Fibroblast of pulmonary artery (primary cell): ENCODE measurements at places on chromosomes 7 and 10.

GRCh38 chr7:16543456-16543855 is 16.8 kb downstream of the LRRC72 start:
- DNase-seq: no peak

DNA sequence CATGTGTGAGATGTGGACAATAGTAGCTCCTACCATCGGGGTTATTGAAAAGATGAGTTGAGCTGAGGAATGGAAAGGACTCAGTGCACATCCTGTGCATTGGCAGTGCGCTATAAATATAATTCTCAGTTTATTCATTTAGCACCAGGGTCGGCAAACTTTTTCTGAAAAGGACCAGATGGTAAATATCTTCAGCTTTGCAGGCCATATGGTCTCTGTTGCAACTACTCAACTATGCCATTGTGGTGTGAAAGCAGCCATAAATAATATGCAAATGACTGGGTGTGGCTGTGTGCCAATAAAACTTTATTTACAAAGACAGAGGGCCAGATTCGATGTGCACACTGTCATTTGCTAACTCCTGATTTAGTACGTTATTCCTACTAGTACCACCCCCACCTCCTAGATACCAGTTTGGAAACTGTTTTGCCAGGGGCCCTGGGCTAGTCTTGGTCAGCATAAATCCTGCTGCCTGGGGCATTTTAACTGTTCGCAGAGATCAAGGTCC is 422.9 kb upstream of the MKI67 start:
- DNase-seq: no peak

GRCh38 chr10:126904516-126904817 is 761 bp upstream of the DOCK1 start:
- no peak for DNase-seq

DNA sequence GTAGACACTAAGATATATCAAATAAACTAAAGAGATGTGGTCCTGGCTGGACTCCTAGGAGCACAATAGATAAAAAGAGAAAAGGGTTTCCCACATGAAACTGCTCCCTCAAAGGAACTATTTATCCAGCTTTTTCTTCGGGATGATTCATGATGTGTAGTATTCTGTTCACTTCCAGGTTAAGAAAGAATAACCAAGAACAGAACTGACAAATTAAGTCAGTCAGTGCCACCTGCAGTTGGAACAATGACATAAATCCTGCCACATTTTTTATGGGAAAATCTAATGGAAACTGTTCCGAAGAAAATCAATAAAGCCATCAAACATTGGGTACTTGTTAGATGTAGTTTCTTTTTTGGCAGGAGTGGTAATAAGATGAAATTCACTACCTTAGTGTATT is 87.1 kb downstream of the POLR1F start:
- peak; percentile 10 for DNase-seq

DNA sequence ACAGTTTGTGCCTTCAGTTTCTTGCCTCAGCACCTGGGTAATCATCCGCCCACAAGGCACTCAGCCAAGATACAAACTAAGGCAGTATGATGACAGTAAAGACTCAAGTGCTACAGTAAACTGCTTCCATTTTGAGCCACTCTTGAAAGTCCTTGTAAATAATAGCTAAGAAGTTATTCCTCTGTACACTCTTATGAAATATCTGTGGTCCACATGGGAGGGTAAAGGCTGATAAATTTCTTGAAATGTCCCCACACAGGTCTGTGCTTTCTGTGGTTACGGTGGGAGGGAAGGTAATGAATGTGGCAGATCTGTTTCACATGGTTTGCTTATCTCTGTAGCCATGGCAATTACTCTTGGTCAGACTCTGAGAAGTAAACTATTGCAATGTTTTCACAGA is 551.0 kb upstream of the ZWINT start:
- no peak for DNase-seq

GRCh38 chr10:78178940-78179339 is 145.3 kb downstream of the RPS24 start:
- DNase-seq: peak; percentile 33

DNA sequence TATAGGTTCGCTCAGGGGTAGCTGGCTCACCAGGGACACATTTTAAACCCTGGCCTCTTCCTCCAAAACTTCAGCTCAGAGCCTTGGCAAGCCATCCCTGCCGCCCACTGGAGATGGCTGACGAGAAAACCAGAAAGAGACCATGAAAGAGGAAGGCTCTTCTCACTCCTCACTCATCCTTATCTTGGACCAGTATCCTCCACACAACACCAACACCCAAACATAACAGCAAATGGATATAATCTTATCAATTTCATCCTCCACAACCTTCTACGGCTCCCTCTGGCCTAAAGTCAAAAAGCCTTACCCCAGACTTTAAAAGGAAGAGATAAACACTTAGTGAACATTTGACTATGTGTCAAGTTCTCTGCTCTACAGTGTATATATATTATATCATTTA is 26.9 kb downstream of the DLG5 start:
- no peak for DNase-seq

GRCh38 chr7:28243861-28244260 is 63.3 kb upstream of the JAZF1 start:
- DNase-seq: no peak

- DNase-seq: peak; percentile 4
These were observed 16.6 kb upstream of the CAMK1D start for GRCh38 chr10:12332572-12333379.

DNA sequence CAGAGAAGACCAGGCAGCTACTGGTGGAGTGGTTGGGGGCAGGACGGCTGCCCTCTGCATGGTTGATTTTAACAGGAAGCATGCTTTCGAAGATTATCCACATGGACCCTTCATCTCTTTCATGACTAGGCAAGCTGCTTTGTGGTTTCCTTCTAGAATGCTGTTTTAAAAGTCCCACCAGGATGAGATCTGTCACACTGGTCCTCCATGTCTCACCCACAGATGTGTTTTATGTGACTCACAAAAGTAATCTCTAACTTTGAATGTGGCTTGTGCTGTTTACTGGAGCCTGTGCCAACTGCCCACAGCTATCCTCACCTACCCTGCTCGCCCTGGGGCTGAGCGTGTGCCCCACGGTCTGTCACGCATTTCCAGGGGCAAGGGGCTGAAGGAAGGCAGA is 188.8 kb downstream of the GFRA1 start:
- DNase-seq: no peak

DNA sequence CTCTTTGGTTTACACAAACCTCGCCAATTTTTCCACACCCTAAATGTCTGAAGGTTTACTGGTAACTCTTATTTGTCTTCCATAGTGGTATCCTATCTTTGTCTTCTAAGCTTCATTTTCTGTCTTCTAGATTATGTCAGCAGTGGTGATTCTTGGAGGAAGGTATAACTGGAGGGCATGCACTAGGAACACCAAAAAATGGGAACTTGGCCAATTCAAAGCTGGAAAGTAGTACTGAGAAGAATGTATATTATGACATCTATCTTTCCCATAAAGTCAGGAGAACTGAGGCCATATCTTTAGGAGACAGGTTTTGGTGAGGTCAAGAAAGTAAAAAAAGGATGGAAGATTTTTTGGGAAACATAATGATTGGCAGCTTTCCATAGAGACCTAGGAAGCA is 113.3 kb downstream of the CPEB3 start:
- DNase-seq: peak; percentile 8

DNA sequence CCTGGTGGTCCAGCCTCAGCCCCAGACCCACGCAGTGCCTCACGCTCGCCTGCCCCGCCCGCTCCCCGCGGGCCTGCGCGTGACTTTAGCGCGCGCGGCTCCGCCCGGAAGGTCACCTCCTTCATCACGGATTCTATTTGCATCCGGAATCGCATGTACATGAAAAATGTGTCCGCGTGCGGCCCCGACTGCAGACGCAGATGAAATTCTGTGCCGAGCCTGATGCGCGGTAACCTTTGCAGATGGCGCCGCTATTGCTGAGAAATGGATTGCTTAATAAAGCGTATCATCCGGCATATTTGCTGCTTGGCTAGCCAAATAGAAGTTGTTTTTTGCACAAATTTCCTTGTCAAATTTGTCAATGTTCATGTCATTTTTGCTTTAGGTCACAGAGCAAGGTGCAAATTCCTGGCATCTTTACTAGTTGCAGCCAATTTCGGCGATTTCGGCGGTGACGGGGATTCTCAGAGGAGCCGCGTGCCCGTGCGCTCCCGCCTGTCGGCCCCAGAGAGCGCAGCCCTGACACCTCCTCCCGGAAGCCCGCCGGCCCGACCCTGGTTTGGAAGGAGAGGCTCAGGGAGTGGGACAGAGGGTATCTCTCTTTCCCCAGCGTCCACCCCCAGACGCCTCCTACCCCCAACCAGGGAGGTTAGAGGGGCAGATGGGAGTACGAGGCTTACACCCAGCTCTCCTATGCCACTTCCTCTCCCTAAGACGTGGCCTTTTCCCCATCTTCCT is 85.9 kb upstream of the PAX2 start:
- no peak for DNase-seq

DNA sequence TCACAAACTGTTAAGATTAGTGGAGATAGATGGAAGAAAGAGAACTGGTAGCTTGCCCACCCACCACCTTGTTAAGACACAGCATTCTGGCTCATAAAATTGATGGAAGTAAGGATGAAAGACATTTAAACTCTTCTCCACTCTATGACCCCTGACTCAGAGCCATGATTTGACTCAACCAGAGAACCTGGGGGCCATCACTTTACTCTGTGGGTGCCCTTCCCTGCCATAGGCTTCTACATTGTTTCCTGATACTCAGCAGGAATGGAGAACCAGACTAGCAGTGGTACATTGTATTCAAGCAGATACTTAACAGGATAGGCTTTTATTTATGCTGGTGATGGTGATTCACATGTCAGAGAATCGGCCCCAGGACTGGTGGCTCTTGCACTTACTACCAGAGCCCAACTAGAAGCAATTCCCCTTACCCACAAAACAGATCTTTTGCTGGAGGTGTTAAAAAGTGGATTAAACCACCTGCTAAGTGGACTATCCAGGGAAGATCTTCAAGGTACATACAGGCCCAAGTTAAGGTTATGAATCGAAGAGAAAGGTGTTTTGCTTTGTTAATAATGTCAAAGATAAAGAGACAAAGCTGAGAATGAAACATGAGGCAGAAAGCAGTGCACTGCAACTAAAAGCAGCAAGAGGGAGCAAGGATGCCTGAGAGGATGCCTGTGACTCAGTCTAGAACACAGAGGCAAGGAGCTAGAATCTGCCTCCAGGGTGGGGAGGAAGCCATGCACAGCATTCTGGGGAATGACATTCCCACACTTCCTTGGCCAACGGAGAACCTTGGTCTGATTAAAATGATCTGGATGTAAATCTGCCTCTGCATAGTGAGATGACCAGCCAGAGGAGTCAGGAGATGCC is 36.0 kb upstream of the GLI3 start:
- DNase-seq: peak; percentile 57

DNA sequence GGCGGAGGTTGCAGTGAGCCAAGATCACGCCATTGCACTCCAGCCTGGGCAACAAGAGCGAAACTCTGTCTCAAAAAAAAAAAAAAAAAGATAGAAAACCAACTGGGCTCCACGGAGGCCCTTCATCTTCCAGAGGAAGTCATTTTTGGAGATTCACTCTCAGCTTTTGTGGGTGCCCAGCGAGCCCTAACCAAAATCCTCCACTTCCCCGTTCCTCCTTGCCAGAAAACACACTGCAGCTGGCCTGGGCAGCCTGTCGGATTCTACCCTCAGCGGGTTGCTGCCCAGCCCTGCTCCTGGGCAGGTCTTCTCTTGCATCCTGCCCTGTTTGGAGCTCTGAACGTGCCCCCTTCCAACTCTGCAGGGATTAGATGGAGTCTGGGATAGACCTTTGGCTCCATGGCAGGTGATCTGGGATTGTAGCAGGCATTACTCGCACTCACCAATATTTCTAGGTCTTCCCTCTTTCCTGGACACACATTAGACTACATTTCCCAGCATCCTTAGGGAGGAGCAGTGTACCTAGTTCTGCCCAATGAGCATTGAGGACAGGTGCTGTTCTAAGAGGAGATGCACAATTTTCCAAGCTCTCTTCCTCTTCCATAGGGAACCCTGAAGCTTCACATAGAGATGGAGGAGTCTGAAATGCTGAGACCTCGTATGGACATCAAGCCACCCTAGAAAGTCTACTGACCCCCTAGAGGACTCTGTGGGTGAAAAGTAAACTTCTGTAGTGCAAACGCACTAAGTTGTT is 4.6 kb downstream of the GRID2IP start:
- DNase-seq: no peak

DNA sequence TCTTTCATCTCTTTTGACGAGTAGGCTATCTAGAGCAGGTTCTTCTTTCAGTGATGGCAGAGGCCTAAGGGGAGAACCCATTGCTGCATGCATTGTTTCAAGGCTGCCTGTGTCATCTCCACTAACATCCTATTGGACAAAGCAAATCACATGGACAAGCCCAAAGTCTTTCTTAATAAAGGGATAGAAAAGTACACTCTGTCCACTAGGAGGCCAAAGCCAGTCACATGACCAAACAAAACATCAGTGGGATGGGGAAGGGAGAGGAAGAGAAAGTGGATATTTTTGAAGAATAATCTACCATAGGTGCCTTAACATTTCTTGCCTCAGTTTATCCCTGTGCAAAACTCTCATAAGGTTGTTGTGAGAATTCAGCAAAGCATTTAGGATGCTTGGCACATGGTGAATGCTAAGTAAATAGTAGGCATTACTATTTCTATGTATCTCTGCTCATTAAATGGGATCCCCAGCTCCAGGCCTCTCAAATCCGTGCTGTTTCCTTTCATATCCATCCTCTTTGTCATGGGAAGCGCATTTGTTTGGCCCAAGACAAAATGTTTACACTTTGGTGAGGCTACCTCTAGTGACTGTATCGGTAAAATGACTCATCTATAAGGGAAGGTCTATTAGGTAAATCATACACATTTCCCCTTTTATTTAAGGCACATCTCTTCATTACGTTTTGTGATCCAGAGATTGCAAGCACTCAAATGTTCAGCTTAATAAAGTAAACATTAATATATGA is 16.7 kb upstream of the CADPS2 start:
- no peak for DNase-seq

DNA sequence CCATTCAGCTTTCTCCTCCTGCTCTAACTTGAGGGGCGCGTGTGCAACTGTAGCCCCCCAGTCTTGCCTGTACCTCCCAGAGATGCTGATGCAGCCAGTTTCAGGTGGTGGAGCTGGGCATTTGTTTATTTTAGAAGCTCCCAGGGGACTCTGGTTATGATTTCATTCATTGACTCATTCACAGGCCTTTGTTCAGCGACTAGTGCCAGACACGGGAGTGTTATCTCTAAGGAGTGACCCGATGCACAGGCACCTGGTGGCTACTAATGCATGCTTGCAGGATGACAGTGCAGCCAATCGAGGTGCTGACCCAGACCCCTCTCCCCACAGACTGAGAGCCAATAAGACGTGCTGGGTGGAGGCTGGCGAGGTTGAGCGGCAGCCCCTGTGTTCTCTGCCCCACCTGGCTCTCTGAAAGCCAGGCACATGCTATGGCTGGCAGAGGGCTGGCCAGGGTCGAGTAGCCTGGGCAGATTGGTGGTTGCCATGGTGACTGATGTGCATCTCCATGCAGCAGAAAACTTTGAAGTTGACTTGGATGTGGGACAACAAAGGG is 19.7 kb upstream of the SLC18A2 start:
- no peak for DNase-seq

DNA sequence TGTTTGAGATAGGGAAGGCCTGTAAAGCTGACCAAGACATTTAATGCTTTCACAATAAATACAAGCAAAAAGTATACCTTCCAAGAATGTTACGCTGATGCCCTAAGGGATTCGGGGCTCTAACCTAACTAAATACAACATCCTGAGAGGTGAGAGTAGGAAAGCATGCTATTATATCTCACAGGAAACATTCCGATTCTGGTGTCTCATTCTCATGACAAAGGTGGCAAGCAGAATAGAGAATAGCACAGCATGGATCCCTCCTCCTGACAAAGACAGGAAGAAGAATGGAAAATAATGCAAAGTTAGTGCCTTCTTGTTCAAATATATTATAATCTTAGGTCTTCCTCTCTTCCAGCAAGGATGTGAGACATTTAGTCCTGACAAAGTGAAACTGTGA is 504.3 kb downstream of the TFEC start:
- DNase-seq: no peak
